ENCODE measurements at places on chromosomes 7 and 10. TPM values are rescaled to one million over a fixed set of nuclear protein-coding genes. Genes with fewer than 3 reads are reported as not detected.

The ARMH3 gene
- total RNA-seq: 19.1 TPM

DNA sequence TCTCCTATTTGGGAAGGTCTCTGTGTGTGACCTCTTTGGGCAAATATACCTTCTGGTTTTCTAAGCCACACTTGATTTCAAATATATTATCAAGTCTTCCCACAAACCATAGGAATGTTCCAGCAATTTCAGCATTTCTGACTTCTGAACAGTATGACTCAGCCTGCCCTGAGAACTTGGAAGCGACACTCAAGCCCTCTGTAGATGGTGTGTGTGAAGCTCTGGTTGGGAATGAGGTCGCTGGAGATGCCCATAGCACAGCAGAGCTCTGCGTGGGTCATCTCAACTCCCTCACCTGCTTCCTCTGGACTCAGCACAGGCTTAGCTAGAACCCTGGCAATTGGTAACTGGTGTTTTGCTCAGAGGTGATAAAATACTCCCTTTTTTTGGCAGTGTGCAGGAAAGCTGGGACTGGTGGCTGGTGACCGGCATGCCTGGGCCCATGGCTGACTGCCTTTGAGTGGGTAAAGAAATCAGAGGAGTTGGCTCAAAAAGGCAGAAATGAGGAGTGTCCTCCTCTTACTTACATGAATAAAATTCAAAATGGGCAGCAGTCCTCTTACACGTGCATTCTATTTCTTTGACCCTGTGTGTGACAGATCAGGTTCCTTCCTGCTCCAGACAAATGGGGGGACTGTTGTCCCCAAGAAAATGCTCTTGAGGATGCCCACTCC lies 87.5 kb upstream of the NRP1 start:
- no peak for DNase-seq

GRCh38 chr7:154965014-154965413 lies 37.9 kb downstream of the PAXIP1 start:
- no peak for DNase-seq

The RHOBTB1 gene
- total RNA-seq: 0.30 TPM

GRCh38 chr7:24356718-24357386 lies 72.9 kb downstream of the NPY start:
- DNase-seq: no peak

- DNase-seq: no peak
Measured at GRCh38 chr7:114740095-114740494, 181.8 kb upstream of the MDFIC start.

DNA sequence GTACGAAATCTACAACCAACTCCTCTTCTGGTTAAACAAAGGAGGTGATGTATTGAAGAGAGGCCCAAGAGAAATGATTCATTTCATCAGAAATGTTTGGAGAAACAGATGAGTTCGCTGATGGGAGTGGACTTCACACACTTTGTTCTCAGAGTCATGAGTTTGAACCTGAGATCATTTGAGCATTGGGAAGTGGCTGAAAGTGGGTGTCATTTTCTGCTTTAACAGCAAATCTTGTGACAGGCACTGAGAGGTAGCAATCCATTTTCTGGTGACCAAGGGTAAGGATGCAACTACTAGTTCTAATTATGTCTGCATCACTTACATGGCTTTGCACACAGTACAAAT lies 51.4 kb downstream of the RBM20 start:
- no peak for DNase-seq

GRCh38 chr10:80356989-80357850 lies 639 bp downstream of the DYDC2 start:
- no peak for DNase-seq

GRCh38 chr7:92820191-92820590 lies 16.2 kb downstream of the CDK6 start:
- no peak for DNase-seq

DNA sequence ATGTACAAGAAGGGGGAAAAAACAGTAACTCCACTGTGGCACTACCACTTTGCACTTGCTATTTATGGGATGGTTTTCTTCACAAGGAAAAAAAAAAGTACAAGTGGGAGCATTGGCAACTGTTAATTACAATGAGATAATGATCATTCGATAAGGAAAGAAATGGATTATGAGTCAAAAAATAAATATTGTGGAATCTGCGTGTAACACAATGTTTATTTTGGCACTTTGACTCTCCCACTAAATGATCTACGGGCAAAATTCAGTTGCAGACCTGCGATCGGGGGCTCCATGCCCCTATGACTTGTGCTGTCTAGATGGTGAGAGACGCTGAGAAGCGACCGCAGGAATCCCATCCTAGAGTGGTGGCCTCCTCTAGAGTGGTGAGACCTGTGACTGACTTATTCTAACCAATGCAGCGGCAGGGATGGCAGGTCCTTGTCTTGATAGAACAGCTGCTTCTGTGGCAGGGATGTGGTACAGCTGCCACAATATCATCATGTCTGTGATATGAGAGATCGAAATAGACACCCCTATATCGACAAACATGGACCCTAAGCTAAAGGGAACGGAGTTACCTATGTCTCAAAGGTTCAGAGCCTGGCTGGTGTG lies 345.0 kb upstream of the KLF6 start:
- DNase-seq: no peak

GRCh38 chr10:14635043-14635710 lies 139.5 kb downstream of the FAM107B start:
- no peak for DNase-seq

The SPDYE6 gene
- not detected for total RNA-seq

The PON2 gene
- 17.5 TPM for total RNA-seq

DNA sequence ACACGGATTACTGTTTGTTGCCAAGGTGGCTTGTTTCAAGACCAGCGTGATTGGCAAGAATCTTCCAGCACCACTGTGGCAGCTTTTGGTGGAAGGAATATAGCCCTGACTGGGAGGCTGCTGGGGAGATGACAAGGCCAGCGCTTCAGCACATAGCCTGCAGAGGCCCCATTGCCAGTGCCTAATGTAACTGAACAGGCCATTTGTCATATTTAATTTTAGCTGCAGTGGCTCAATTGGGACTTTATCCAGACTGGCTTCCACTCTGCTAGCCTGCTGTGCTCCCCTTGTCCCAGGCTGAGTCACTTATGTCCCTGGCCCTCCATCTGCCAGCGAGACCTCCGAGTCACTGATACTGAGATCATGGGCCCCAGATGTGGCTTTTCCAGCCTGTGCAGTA lies 483.1 kb downstream of the GALNT17 start:
- no peak for DNase-seq

The ARL3 gene
- total RNA-seq: 11.1 TPM

DNA sequence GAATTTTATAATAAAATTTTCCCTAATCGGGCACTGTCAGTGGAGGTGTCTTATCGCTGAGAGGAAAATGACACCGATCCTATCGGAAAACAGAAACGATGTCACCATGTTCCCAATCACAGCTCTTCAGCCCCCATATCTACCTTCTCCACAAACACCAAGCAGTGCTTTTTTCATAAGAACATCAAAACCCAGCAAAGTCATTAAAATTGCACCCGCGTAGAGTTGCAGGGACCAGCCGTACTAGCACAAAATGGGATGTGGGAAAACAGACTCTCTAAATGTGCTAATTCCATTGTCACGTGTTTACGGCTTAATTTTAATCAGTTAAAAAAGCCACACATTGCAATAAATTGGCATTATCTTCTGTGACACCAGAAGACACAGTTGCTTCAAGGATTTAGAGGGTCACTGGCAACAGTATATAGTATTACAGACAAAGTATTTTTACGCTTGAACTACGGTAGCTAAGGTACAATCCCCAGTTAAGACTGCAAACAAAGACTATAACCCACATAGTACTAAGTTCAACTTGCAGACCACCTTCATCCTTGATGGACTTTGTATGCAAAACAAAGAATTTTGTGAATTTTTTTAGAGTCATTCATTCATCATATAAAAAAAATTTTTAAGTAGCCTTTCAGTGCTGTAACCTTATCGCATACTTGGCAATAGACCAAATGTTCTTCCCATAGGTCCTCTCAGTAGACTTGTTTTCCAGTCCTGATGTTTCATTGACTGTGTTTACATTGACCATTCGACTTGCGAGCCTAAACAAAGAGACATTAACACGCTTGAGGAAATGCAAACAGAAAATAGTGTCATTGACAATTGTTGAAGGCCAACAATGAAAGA lies 116.0 kb downstream of the VTI1A start:
- no peak for DNase-seq

DNA sequence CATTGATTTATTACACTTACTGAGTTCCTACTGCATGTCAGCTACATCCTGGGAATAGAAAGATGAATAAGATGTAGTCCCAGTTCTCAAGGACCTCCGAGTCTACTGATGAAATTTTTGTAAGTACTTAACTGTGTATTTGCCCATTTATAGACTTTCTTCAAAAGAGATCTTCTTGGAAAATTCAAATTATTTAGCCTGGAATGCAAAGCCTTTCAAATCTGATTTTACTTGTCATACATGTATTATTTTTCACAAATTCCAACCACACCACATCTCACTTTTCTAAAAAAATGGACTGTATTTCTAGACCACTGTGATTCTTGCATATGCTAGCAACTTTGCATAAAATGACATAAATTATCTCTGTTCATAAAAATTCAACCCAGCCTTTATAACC lies 581.3 kb downstream of the ATRNL1 start:
- no peak for DNase-seq

DNA sequence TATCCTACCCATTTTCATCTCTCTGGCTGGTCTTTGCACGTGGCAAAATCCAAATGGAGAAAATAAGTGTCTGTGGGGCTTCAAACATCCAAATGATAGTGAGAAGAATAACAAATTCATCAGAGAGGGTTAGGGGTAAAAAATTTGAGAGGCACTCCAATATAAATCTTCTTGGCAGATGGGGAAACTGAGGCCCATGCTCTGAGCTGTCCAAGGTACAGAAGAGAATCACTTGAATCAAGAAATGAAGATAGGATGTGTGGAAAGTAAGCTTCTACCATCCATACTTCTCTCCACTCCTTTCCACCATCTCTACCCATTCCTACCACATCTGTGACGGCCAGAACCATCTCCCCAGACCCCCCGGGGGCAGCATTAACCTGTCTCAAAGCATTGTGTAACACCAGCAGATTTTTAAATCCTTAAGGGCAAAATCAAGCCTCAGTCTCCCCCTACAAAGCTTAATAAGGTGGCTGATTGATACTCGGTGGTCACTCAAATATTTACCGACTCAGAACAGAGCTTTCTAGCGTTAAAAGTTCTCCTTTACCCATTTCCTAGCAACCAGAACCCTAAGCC lies 818 bp downstream of the GOT1 start:
- no peak for DNase-seq

DNA sequence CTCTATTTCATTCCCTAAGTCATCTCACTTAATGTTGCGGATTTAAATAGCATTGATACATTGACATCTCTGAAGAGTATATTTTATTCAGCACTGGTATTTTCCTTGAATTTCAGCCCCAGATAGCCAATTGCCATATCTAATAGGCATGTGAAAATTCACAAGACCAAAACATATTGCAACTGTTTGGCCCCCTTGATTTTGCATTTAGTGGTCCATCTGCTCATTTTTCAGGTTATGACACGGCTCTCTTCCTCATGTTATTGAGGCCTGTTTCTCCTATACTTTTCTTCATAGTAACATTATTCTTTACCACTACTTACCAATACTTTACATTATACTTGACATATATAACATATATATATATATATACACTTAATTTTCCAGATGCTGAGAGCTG lies 43.7 kb downstream of the MKLN1 start:
- DNase-seq: no peak

The ERCC6 gene
- total RNA-seq: 26.2 TPM

DNA sequence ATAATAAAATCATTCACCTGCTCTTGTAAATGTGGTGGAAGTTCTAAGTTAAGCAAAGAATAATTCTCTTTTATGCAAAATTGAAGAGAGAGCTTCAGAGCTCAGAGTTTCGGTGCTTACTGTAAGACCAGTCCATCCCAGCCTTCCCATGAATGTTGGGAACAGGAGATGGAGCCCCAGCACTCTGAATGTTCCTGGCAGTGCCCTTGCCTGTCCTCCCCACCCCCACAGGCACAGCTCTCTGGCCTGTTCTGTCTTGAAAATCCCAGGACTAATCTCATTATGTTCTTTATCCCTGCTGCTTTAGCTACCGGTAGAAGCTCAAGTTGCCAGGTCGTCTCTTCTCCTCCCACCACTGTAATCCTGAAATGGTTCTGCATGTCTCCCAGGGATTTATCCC lies 29.1 kb upstream of the LHFPL3 start:
- no peak for DNase-seq

GRCh38 chr10:33031815-33032653 lies 74.0 kb upstream of the ITGB1 start:
- no peak for DNase-seq

DNA sequence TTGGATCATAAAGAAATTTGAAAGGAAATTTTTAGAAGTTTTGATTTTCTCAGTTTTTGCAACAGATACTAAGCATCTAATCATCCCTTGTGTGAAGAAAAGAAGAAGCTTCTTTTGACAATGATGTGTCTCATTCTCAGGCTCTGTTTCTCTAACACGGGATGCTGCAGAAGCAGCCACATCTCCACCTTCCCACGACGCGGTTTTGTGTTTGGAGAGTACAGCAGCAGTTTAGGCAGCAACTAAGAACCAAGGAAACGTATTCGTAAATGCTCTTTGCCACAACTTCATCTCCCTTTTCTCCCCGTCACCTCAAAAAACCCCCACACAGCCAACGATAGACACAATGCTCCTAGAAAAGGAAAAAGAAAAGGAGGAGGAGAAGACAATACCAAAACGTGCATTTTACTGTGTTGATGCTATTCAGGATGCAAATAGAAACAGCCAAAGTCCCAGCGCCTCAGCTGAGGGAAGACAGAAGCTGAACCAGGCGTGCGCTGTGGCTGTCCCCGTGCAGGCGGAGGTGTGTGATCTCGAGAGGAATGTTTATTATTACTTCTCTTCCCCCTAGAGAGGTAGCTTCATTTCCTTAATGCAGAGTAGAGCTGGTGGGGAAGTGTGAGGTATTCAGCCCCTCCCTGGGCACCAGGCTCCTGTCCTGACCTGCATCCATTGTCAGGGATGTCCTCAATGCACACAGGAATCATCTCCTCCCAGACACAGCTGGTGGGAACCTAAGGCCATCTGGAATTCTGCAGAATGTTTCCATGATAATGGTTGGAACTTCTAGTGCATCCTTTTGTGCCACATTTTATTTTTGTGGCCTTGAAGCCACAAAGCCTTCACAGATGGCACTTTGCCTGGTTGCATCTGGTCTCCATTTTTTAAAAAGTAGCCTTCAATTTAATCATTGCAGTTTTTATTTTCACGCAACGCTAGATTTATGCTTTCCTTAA lies 174.6 kb upstream of the KLF6 start:
- DNase-seq: no peak

The CPED1 gene
- total RNA-seq: not detected

- DNase-seq: no peak
Measured at GRCh38 chr10:44628921-44629320, 244.0 kb upstream of the CXCL12 start.

The LEP gene
- not detected for total RNA-seq

- no peak for DNase-seq
Measured at GRCh38 chr7:77282897-77283296, 83.3 kb upstream of the FGL2 start.

DNA sequence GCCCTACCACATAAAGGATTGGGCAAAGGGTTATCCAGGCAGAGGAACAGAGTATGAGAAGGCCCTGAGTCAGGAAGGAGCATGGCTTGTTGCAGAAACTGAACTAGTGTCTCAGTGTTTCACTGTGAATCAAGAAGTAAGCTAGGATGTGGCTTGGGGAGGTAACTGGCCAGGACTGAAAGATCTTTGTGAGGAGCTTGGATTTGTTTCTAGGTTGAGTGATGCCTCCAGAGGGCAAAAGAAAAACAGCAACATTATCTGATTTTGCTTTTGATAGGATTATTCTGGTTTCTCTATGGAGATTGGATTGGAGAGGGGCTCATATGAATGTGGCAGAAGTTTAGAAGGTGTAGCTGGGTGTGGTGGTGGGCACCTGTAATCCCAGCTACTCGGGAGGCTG lies 137.9 kb upstream of the HDAC9 start:
- DNase-seq: no peak

- DNase-seq: no peak
Measured at GRCh38 chr7:94064541-94065191, 60.5 kb upstream of the BET1 start.

All from activated T-helper 2 cell treated with anti-CD3 and anti-CD28 coated beads, Interferon-gamma antibody, Interleukin-2, Interleukin-4, amounts not matched to agents 10 μg/mL and 5 μg/mL and 100 μg/mL, durations not matched to agents 14 hours and 24 hours and 36 hours (primary cell).